GM18507 (cell line): ENCODE measurements at places on chromosomes 12 and 14.
A peak's percentile ranks its signal among the peaks of the same experiment; 100 is the strongest.

- no peak for DNase-seq
Measured at GRCh38 chr14:32473464-32473855, 144.4 kb downstream of the AKAP6 start.

GRCh38 chr12:76246611-76247010 lies 101.6 kb downstream of the BBS10 start:
- DNase-seq = no peak

DNA sequence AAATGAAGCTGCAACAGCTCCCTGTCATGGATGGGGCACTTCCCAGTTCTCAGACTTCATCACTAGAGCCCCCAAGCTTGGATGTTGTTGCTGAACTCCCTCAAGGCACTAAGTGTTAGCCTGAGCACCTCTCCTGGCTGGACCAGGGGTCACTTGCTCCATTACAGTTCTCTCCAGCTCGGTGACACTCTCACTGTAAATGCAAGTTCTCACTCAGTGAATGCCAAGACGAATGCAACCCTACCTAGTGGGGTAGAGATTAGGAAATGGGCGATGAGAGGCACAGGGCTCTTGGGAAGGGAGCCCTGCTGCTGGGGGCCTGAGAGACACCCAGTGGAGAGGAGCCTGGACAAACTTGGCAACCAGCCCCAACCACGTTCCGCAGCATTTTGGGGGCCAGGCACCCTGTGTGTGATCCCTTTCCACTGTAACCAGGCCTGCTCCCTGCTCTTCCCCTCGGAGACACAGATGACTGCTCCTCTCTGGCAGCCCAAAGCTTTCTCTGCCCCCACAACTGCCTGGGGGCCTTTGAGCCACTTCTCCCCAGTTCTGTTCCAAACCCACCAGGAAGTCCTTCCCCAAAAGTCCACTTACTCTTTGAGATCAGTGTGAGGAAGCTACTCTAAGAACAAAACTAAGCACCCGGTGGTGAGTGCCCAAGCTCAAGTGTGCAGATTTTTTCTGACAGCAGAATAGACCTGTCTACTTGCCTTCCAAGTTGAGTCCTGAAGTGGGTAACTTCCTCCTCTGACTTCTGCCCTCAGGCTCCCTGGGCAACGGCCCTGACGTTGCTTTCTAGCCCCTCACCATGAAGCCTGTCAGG lies 8.0 kb upstream of the SELPLG start:
- DNase-seq = no peak

GRCh38 chr14:31476131-31476866 lies 11.5 kb downstream of the GPR33 start:
- DNase-seq = no peak

GRCh38 chr12:111338096-111338495 lies 30.8 kb downstream of the PHETA1 start:
- no peak for DNase-seq

GRCh38 chr12:121908702-121909101 lies 9.7 kb upstream of the CFAP251 start:
- no peak for DNase-seq

GRCh38 chr14:99675382-99675835 lies 8.7 kb upstream of the CYP46A1 start:
- no peak for DNase-seq

DNA sequence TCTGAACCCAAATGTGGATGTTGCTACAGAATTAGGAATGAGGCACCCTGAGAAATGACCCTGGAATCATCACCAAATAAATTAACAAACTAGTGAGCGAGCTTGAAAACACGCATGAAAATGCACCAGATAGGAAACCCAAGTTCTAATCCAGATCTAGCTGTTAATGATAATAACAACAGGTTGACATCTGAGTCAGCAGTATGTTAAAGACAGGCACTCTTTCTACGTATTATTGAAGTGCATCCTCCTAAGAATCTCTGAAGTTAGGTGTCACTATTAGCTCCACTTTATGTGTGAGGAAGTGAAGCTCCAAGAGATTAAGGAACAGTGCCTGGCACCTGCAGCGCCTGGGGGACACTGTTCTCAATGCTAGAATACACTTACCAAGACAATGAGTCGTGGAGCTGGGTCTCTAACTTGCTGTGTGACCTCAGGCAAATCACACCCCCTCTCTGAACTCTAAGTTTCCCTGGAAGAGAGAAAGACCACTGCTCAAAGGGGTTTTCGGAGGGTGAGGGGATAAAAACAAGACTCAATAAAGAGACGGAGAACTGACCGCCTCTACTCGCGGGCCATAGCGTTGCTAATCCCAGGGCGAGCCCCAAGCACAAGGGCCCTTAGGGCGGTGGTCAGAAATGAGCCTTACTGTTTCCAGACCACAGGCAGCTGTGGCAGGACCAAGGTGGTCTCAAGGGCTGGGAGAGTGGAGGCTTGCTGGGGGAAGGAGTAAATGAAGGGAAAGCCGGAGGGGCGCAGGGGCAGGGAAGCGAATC lies 2.1 kb downstream of the SLC6A12 start:
- no peak for DNase-seq

DNA sequence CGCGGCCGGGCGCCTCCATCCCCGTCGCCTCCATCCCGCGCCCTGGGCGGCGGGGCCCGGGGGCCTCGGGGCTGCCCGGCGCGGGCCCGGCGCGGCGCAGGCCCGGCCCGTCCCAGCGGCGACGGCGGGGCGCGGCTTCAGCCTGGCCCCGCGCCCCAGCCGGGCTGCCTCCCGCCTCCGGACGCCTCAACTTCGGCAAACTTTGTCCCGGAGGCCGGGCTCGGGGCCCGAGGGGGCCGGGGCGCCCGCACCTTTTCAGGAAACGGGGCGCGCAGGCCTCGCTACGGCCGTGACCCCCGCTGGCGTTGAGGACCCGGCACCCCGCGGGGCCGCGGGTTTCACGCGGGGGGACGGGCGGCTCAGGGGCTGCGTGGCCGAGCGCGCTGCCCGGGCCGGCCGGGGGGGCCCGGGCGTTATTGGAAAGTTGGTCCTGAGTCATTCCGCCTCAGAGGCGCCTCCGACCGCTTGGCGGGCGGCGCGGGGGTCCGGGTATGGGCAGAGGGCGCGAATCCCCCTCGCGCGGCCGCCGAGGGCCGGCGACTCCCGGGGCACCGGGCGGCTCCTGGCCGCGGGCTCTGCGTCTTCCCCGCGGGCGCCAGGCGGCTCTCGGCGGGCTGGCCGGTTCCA lies 575 bp downstream of the TRAF3 start:
- no peak for DNase-seq

DNA sequence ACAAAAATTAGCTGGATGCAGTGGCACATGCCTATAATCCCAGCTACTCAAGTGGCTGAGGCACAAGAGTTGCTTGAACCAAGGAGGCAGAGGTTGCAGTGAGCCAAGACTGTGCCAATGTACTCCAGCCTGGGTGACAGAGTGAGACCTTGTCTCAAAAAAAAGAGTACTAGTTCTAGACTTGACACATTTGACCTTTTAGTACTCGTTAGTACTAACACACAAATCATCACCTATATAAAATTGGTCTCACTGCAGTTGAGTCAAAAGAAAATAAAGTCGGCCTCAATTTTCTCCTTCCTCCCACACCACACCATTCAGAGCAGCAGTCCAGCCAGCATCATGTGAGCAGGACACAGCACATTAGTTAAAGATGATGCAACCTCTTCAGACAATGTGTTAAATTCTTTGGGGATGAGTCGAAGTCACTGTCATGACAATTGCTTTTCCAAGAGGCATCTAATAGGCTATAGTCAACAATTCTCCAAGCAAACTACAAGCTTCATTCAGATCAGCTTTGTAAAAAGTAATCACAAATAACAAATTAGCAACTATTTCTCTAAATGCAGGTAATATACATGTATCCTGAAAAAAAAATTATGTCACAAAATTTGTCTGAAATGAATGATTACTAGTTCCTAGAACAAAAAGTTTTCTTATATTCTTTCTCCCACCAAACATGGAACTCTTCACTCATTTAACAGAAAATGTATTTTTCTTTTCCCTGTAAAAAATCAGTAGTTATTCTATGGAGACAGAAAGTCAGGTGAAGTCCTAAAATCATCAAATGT lies 55.6 kb downstream of the CLIP1 start:
- no peak for DNase-seq

GRCh38 chr14:61322011-61322798 lies 826 bp downstream of the PRKCH start:
- DNase-seq = no peak

GRCh38 chr12:1916371-1917171 lies 1.9 kb downstream of the CACNA2D4 start:
- DNase-seq = no peak

GRCh38 chr12:67091204-67091603 lies 178.0 kb upstream of the CAND1 start:
- no peak for DNase-seq

DNA sequence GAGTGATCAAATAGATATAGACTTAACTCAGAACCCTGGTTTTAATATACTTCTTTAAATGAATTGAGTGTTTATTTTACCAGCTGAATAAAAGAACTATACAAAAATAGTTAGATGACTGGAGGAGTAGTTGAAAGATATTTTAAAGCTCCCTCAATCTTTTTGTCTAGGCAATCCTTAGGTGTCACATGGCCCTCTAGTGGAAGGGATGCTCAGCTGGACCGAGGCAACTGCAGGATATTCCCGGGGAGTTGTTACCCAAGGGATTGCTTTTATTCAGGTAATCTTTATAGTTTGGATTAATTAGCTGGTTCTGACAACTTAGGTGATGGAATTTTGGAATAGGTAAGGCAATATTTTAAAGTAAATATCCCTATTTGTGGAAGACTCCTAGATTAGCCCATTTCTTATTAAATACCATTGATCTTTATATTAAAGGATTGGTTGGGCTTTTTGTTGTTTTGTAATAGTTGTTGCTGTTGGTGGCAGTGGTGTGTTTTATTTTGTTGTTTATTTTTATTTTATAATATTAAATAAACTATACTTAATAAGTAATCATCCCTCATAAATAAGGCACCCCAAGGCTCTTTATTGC lies 57.1 kb downstream of the ZDHHC17 start:
- no peak for DNase-seq

DNA sequence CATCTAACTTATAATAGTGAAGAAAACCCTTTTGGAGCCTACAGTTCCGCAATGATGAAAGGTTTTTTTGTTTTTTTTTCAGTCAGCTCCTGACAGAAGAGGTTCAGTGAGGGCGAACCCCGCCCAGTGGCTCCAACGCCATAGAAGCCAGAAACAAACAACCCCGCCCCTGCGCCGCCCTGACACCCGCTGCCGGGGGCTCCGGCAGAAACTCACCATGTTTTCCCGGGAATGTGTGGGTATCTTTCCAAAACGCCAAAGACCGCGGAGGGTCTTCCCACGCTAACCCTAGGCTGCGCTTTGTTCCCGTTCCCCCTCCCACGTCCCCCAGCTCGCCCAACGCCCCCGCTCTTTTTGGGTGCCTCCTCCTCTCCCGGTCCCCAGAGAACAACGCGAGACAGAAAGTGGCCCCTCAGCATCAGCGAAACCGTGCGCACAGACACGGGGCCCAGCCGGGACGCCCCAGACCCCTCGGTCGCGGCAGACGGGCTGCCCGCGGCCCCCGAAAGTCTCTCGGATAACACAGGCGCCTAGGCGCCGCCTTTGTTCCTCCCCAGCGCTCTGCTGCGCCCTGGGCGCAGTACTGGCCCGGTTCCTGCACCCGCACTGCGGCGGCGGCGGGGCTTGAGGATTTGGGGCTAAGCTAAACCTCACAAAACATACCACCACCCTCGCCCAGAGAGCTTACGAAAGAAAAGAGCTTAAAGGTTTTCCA lies 522 bp downstream of the TUBA1A start:
- peak; percentile 23 for DNase-seq

DNA sequence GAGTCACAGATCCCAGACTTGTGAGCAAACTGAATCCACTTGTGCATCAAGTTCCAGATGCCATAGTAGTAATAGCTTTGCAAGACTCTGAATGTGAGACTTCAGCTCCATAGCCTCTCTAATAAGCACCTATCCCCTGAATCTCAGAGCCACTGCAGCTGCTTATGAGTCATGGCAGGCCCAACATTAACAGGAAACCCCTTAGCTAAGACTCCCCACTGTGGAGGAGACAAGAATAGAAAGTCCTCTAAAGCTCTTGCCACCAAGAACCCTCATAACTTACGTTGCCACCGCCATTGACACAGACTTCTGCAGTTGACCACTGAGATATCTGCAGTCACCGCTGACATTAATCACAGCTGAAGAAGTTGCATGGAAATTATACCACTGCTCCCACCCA lies 62.9 kb upstream of the PDE3A start:
- no peak for DNase-seq

DNA sequence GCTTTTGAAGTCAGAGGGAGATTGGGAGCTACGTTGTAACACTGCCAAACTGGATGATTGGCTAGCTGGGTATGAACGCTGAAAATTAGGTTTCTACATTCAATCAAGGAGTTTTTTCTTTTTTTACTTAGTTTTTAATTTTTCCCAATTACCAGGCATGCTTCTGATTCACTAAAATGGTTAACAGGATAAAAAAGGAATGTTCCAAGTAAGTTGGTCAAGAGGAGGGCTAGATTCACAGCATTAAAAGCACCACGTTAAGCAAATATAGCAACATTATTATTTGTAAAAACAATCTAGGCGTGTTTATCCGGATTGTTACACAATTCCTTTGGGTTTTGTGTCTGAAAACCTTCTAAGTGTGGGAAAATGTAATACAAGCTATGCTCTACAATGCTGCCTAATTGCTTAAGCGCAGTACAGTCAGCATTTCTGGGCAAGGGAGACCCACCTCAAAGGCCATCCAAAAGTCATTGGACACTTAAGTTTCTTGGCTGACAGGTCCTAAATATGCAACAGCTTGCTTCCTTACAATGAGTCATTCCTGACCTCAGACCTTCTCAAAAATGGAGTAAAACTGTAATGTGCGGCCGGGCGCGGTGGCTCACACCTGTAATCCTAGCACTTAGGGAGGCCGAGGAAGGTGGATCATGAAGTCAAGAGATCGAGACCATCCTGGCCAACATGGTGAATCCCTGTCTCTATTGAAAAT lies 1.2 kb downstream of the RPLP0 start:
- DNase-seq = no peak

DNA sequence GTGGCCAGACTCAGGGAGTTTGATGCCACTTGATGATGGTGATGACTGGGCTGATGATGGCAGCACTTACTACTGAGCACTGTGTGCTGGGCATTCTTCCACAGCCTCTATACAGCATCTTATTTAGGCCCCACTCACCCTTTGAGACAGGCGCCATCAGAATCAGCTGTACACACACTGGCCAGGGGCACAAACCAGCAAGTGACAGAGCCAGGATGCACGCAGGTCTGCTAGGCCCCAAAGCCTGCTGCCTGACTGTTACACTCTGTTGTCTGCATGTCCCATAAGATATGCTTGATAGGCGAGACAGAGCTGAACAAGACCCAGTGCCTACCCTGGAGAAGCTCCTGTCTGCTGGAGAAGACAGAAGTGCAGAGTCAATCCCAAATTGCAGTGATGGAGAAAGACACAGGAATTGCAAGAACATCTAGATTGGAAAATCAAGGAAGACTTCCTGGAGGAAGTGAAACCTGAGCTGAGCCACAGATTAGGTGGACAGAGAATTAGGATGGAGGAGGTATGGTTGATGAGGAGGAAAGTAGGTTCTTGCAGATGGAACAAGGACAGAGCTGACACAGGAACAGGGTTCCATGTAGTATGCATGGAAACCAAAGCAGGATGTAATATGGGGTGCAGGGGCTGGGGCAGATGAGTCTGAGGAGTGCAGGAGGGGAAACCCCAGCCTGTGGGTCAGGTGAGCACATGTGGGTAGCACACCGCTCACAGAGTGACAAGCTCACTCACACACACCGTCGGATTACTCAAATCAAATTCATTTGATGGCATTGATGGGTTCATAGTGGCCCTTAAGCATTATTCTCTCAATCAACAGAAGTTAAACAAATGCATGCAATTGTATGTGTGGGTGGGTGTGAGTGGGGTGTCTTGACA lies 117.3 kb downstream of the BEGAIN start:
- no peak for DNase-seq
